Activated CD4-positive, alpha-beta memory T cell treated with anti-CD3 and anti-CD28 coated beads, Interleukin-2, amount 10 ng/mL, durations not matched to agents 7 days and 5 days (primary cell): ENCODE measurements at places on chromosomes 2 and 18.

DNA sequence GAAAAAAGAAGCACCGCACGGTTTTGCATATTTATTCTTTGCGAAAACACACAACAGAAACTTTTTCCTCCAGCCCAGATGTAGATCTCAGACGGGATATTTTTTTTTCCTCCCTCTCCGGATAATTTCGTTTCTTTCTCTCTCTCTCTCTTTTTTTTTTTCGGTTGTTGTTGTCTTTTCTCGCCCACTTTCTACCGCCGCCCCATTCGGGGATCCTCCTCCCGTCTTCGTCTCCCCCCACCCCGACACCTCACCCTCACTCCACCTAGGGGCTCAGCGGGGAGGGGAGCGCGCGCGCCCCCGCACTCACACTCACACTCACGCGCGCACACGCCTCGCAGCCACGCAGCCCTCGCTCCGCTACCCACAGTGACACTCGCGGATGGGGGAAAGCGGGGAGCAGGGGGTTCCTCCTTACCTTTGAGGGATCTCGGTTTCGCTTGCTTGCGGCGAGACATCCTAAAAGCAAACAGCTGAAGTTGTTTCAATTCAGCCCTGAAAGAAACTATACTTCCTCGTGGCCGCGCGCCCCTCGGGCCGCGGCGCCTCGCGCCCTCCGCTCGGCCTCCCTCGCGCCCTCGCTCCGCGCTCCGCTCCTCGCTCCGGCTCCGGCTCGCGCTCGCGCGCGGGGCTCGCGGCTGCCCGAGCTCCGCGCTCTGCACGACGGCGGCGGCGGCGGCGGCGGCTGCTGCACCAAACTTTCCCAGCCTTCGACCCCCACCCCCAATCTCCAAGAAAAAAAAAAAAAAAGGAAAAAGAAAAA, 1.3 kb downstream of the ZNF521 start:
- DNase-seq = no peak

DNA sequence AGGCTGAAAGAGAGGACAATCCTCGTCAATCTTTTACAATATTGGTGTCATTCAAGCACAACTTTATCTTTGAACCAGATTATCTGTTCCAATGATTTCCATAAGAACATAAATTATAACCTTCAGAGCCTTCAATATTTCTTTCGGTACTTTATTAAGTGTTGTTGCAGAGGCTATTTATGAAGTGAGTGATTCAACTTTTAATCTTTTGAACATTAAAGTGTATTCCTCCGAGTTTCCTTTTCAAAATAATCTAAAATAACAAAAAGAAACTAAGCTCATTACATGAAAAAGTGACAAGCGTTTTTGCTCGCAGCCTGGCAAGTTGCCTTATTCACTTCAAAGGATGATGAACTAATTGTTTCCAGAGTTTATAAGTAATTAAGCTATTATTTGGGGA, 149.0 kb downstream of the MEIS1 start:
- DNase-seq = no peak

DNA sequence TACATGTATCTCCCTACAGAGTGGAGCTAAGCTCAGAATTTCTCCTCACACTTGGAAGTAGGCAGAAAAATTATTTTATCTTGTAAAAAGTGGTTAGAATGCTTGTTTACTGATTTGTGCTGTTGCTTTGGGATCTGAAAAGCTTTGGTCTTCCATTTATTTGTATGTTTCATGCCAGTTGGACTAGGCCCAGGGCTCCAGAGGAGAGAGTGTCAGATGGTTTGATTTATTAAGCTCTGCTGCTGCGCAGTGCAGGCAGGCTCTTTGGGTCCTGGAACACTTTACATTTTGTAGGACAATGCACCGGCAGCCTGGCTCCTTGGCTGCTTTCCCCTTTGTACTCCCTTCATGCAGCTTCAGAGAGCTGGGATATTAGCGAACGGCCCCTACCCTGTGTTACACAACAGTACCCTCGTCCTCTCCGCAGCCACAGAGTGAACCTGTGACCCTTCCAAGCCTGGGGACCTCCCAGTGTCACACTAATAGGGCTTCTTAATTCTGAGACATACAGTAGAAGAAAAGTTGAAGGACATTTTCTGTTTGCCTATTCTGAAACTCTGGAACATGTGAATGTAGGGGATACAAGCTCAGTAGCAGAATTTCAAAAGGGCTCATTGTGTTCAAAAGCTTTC, 56.7 kb upstream of the EML6 start:
- DNase-seq = no peak

DNA sequence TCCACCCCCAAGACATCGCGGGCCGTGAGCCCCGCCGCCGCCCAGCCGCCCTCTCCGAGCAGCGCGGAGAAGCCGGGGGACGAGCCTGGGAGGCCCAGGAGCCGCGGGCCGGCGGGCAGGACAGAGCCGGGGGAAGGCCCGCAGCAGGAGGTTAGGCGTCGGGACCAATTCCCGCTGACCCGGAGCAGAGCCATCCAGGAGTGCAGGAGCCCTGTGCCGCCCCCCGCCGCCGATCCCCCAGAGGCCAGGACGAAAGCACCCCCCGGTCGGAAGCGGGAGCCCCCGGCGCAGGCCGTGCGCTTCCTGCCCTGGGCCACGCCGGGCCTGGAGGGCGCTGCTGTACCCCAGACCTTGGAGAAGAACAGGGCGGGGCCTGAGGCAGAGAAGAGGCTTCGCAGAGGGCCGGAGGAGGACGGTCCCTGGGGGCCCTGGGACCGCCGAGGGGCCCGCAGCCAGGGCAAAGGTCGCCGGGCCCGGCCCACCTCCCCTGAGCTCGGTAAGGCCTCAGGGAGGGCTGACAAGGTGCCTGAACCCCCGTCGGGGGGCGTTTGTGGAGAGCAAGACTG, 14.2 kb downstream of the SPEG start:
- no peak for DNase-seq

DNA sequence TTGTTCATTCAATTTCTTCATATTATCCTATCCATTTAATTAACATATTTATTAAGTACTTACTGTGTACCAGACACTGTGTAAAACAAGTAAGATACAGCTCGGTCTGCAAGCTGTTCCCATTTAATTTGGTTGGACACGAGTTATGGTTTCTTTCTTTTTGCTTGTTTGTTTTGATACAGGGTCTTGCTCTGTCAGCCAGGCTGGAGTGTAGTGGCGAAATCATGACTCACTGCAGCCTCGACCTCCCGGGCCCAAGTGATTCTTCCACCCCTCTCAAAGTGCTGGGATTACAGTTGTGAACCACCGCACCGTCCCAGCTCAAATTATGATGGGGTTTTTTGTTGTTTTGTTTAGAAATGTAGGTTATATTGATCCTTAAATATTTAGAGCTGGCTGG, 9.0 kb downstream of the CYBRD1 start:
- DNase-seq = no peak

DNA sequence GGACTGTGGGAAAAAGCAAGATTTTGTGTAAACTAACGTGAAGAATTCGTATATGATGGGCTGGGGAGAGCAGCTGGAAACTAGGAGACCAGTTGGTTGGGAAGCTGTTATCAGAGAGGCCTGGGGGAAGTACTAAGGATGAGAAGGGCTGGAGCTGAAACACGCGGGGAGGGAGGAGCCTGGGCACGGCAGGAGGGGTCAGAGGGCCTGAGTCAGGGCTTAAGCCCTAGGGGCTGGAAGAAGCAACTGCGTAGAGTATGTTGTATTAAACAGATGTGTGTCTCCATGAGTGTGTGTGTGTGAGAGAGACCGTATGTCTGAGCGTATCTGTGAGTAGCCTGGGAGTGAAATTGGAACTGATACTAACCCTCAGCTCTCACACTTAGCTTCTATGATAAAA, 8.4 kb downstream of the POMC start:
- no peak for DNase-seq
